ENCODE measurements at places on chromosomes 4 and X. TPM values are rescaled to one million over a fixed set of nuclear protein-coding genes. Genes with fewer than 3 reads are reported as not detected.

- no peaks in the 10 kb centered on the region for H3K36me3 ChIP-seq
- H3K27ac ChIP-seq = no peak overlapping the region
- no peak for DNase-seq
- no peaks in the 10 kb centered on the region for H3K4me1 ChIP-seq
Measured at GRCh38 chr4:98006060-98006459, 137.2 kb downstream of the STPG2 start.

- no peaks in the 10 kb centered on the region for H3K36me3 ChIP-seq
- H3K27me3 ChIP-seq = peaks cover 17% of the 10 kb centered on the region
- peak; percentile 73 for DNase-seq
Measured at GRCh38 chrX:153640045-153640686, 6.8 kb upstream of the DUSP9 start.

- no peaks in the 10 kb centered on the region for H3K27me3 ChIP-seq
- no peak overlapping the region for H3K4me3 ChIP-seq
- no peak for DNase-seq
- H3K36me3 ChIP-seq = no peaks in the 10 kb centered on the region
Measured at GRCh38 chr4:60327651-60328050, 872.5 kb upstream of the ADGRL3 start.

DNA sequence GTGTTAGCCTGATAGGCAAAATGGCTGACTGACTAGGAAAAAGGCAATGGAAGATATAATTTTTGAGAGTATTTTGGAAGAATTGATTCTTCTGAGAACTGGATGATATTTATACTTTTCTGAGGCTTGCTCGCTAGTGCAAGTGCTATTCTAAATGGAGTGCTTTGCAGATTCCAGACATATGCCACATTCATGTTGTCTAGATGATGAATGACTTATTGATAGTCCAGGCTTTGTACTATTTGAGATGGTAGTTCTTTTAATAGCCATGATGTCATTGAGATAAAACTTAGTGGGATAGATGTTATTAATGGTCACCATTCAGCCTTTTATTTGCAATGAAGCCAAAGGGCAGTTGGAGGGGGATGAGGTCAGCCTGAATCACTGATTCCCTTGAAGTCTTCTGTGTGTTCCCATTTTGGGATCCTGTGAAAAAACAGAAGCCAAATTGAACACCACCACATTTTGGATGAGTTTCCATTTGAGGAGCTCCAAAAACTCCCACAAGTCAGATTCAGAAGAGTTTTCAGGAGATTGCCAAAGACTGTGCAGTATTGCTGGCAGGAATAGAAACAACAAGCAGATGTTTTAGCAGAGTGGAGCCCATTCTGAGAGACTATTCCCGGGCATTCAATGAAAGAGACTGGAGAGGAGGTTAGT lies 184.1 kb downstream of the IL1RAPL2 start:
- H3K36me3 ChIP-seq = no peaks in the 10 kb centered on the region
- H3K4me3 ChIP-seq = no peak overlapping the region
- no peaks in the 10 kb centered on the region for H3K27me3 ChIP-seq
- no peaks in the 10 kb centered on the region for H3K4me1 ChIP-seq
- no peak for DNase-seq

DNA sequence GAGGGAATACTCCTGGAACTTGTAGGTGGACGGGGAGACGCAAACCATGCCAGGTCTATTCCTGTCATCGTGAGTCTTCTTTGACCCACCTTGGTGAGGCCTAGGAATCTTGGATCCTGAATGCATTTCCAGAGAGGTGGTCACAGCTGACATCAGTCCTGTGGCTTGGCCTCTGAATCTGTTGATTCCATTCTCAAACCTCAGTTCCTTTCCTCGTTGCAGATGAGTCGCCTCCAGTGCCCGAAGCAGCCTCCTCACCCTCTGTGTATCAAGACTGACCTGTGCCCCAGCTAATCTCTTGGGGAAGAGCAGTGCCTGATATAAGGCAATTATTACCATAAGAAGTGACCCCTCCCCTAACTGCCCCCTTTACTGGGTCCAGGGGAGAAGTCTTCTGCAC lies 118.1 kb downstream of the SMIM20 start:
- H3K27me3 ChIP-seq = no peaks in the 10 kb centered on the region
- DNase-seq = peak; percentile 86
- H3K4me3 ChIP-seq = no peak overlapping the region

DNA sequence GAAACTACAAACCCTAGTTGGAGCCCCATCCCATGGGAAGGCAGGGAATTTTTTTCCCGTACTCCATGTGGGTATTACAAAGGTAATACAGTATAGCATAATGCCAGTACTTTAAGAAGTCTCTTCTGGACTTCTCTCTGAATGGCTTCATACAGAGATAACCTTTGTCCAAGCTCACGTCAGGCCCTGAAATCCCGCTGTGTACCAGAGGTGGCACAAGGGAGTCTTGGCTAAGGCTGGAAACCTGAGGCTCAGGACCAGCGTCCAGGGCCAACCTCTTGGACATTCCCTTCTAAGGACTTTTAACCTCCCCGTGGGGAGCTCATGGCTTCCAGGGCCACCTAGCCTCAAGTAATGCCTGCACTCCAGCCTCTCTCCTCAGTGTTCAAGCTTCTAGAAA lies 338.9 kb upstream of the FAM241A start:
- no peaks in the 10 kb centered on the region for H3K4me1 ChIP-seq
- DNase-seq = no peak
- no peak overlapping the region for H3K27ac ChIP-seq
- no peak overlapping the region for H3K4me3 ChIP-seq
- H3K36me3 ChIP-seq = no peaks in the 10 kb centered on the region
- no peaks in the 10 kb centered on the region for H3K27me3 ChIP-seq

Gene SEC24B
- total RNA-seq = 18.1 TPM

DNA sequence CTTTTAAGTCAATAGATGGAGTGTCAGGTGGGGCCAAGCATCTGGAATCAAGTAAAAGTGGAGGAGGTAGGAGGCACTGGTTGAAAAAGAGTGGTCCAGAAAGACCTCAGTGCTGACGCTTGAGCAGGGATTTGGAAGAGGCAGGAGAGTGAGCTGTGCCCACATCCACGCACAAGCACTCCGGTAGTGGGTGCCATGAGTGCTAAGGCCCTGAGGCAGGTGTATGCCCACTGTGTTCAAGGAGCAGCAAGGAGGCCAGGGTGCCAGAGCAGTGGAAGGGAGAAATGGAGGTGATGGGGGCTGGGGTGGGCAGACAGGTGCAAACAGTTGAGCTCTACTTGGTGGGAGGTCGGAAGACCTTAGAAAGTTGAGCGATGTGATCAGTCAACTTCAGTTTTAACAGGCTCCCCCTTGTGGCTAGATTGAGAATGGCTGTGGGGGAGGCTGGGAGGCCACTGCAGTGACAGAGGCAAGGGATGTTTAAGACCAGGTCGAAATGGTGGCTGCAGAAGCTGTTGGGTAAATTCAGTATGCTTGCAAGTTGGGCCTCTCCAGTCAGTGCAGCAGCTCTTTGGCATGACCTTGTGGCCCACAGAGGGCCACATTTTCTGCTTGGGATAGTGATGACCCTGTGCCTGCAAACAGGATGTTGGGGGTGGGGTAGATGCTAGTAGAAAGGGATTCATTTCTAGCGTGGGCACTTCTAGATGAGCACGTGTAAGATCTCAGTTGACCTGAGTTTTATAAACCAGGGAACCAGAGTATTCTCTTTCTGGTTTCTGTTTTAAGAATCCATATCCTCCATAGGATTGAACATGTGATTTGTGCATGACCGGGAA lies 12.7 kb downstream of the TKTL1 start:
- no peaks in the 10 kb centered on the region for H3K36me3 ChIP-seq
- peaks cover 16% of the 10 kb centered on the region for H3K27me3 ChIP-seq
- no peaks in the 10 kb centered on the region for H3K4me1 ChIP-seq
- peak; percentile 87 for DNase-seq
- H3K4me3 ChIP-seq = no peak overlapping the region
- no peak overlapping the region for H3K27ac ChIP-seq

Gene RAB41
- not detected for total RNA-seq

DNA sequence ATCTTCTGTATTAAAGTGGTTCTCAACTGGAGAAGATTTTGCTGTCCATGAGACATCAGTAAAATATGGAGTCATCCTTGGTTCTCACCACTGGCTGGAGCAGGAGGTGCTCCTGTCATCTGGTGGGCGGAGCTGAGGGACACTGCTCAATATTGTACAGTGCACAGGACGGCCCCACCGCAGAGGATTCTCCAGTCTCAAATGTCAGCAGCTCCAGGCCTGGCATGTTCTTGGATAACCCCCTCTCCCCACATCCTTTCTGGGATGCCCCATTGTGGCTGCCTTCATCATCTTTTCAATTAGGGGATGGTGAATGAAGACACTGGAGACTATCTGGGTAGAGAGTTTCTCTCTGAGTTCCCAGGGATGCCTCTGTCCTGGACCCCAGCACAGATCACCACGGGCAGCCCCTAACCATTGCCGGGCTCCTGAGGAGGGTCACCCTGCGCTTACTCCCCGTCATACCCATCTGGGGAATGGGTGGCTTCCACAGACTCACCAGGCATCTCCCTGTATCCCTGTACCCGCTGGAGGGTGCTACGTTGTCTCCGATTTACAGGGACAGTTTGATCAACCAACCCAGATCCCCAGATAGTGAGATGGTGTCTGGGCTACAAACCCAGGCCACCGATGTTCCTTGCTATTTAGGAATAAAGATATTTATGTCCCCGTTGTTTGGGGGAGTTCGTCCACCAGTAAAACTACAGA lies 21.9 kb upstream of the P2RY8 start:
- H3K36me3 ChIP-seq = no peaks in the 10 kb centered on the region
- DNase-seq = no peak
- no peak overlapping the region for H3K27ac ChIP-seq
- no peaks in the 10 kb centered on the region for H3K27me3 ChIP-seq
- no peak overlapping the region for H3K4me3 ChIP-seq
- no peaks in the 10 kb centered on the region for H3K4me1 ChIP-seq

Gene RAB40A
- total RNA-seq = 0.29 TPM

GRCh38 chrX:129739578-129739977 lies 799 bp downstream of the XPNPEP2 start:
- peaks cover 9% of the 10 kb centered on the region for H3K27me3 ChIP-seq
- no peak overlapping the region for H3K27ac ChIP-seq
- no peaks in the 10 kb centered on the region for H3K36me3 ChIP-seq
- no peak overlapping the region for H3K4me3 ChIP-seq

Gene TRMT10A
- total RNA-seq = 14.5 TPM

- DNase-seq = no peak
- H3K27ac ChIP-seq = no peak overlapping the region
- peaks cover 7% of the 10 kb centered on the region for H3K27me3 ChIP-seq
- no peaks in the 10 kb centered on the region for H3K36me3 ChIP-seq
- H3K4me1 ChIP-seq = peaks cover 11% of the 10 kb centered on the region
- no peak overlapping the region for H3K4me3 ChIP-seq
Measured at GRCh38 chrX:110310896-110311295, 7.0 kb downstream of the AMMECR1 start.

Gene DCHS2
- under 0.01 TPM for total RNA-seq

DNA sequence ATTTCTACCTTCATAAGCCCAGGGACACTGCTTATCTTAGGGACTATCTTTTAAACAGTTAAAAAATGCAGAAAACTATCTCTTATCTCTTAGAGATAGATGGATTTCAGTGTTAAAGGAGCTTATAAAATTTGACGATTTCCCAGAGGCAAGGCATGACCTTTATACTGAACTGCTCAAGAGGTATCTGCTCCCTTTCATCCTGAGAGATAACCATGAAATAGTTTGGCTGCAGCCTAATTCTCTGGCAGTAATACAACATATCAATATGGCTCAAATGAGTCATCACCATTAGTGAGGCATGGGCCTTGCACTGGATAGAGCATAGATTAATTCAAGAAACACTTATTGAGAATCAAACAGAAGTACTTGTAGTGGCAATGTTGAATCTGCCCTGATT lies 348.2 kb upstream of the GRIA3 start:
- no peaks in the 10 kb centered on the region for H3K27me3 ChIP-seq
- H3K27ac ChIP-seq = no peak overlapping the region
- no peaks in the 10 kb centered on the region for H3K36me3 ChIP-seq

DNA sequence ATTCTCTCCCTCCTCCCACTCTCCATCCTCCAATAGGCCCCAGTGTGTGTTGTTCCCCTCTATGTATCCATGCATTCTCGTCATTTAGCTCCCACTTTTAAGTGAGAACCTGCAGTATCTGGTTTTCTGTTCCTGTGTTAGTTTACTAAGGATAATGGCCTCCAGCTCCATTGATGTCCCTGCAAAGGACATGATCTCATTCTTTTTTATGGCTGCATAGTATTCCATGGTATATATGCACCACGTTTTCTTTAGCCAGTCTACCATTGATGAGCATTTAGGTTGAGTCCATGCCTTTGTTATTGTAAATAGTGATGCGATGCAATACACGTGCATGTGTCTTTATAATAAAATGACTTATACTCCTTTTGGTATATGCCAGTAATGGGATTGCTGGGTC lies 100.3 kb upstream of the USP9X start:
- H3K27me3 ChIP-seq = peaks cover 3% of the 10 kb centered on the region
- no peak overlapping the region for H3K4me3 ChIP-seq
- no peaks in the 10 kb centered on the region for H3K36me3 ChIP-seq
- no peak for DNase-seq

GRCh38 chrX:72297953-72298730 lies 7.6 kb downstream of the CITED1 start:
- H3K27me3 ChIP-seq = peaks cover 84% of the 10 kb centered on the region
- no peak overlapping the region for H3K4me3 ChIP-seq
- H3K27ac ChIP-seq = no peak overlapping the region

- no peak for DNase-seq
- no peaks in the 10 kb centered on the region for H3K36me3 ChIP-seq
- H3K4me1 ChIP-seq = peaks cover 24% of the 10 kb centered on the region
- no peak overlapping the region for H3K4me3 ChIP-seq
- no peaks in the 10 kb centered on the region for H3K27me3 ChIP-seq
- no peak overlapping the region for H3K27ac ChIP-seq
Measured at GRCh38 chr4:183356931-183357675, 34.9 kb upstream of the CLDN24 start.

GRCh38 chrX:106802063-106802387 lies 448 bp upstream of the TBC1D8B start:
- peaks cover 19% of the 10 kb centered on the region for H3K27me3 ChIP-seq
- H3K4me3 ChIP-seq = peak overlapping the region; percentile 88
- no peak for DNase-seq

GRCh38 chrX:68918202-68918601 lies 89.4 kb downstream of the EFNB1 start:
- H3K27me3 ChIP-seq = peaks cover 34% of the 10 kb centered on the region
- H3K4me3 ChIP-seq = no peak overlapping the region
- no peak for DNase-seq
- no peaks in the 10 kb centered on the region for H3K36me3 ChIP-seq
- H3K4me1 ChIP-seq = peaks cover 2% of the 10 kb centered on the region

DNA sequence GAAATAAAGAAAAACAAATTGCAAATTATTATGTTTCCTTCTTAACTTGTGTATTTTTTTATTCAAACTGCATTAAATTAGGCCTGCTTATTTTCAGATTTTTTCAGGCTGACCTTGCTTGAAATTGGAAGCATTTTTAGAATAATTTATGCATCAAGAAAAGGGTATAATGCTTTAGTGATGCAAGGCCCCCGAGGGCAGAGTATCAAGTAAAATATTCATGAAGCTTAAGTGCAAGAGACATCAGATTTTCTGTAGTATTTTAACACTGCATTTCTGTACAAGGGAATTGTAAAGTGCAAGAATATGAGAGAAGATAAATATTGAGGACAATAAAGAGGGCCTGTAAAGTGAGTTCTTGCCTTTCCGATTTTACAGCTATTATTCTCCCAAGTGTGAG lies 485.8 kb upstream of the ATOH1 start:
- no peaks in the 10 kb centered on the region for H3K27me3 ChIP-seq
- no peak overlapping the region for H3K27ac ChIP-seq
- DNase-seq = no peak
- H3K36me3 ChIP-seq = no peaks in the 10 kb centered on the region
- no peak overlapping the region for H3K4me3 ChIP-seq
